ENCODE measurements at places on chromosomes 11 and 22.

- DNase-seq, result no peak
Measured at GRCh38 chr11:36156161-36156816, 132.9 kb downstream of the COMMD9 start.

DNA sequence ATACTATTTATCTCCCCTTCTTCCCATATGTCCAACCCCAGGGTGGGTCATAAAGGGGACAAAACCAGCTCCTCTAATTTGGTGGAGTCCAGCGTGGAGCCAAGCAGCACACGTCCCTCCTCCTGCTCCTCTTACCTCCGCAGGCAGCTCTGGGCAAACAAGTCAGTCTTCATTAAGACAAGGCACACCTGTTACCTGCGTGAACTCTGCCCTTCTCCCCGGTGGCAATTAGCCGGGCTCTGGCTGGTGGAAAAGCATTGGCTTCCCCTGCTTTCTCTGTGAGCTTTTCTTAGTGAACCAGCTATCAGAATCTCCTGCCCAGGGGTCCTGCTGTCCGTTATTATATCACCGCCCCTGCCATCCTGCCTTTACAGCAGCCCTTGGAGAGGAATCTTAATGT, 418.7 kb upstream of the CADM1 start:
- no peak for DNase-seq

DNA sequence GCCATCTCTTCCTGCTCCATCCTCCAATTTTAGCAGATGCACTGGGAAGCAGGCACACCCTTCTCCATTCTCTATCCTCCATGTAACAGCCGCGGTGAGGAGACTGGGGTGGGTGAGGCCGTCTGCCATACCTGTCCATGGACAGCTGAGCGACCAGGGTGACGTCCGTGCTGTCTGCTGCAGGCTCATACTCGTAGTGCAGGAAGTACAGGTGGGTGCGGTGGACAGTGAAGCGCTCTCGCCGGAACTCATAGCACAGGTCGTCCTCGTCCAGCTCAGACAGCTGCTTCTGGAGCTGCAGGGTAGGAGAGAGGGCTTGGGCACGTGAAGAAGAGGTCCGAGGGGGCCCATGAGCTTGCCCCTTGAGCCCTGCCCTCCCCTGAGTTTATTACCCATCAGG, 257.8 kb upstream of the SYN3 start:
- DNase-seq, result no peak

GRCh38 chr22:49656291-49656851, 171.3 kb downstream of the BRD1 start:
- DNase-seq, result no peak

- no peak for DNase-seq
Measured at GRCh38 chr22:48581205-48581766, 1246.4 kb downstream of the BRD1 start.

DNA sequence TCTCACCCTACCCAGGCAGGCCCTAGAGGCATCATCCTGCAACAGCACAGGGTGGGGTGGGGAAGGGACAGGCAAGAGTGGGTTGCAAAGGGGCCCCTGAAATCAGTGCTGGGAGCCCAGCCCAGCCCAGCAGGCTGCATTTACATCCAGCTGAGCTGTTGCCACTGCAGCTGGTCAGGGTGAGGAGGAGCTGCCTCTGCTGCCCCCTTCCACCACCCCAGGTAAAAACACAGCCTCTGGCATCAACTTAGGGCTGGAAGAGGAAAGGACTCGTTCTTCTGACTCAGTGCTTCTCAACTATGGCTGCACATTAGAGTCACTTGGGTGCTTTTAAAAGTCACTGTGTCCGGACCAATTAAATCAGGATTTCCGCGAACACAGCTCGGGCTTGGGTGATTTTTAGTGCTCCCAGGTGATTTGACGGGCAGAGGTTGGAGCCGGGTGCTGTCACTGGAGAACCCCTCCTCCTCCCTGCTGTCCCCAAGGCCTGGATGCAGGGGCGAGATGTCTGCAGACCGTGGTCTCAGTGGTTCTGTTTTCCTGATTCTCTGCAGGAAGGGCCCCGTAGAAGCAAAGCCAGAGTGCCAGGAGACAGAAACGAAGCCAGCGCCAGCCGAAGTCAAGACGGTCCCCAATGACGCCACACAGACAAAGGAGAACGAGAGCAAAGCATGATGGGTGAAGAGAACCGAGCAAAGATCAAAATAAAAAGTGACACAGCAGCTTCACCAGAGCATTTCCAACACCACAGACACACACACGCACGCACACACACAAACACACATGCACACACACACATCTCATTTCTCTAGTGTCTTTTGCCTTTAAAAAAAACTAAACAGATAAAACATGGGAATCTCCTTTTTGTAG, 39.4 kb upstream of the TTC12 start:
- DNase-seq, result no peak
